ENCODE measurements at places on chromosomes 4 and X. TPM values are rescaled to one million over a fixed set of nuclear protein-coding genes. Genes with fewer than 3 reads are reported as not detected.

- no peaks in the 10 kb centered on the region for H3K36me3 ChIP-seq
- no peaks in the 10 kb centered on the region for H3K27me3 ChIP-seq
- H3K27ac ChIP-seq = no peak overlapping the region
- H3K4me1 ChIP-seq = no peaks in the 10 kb centered on the region
- H3K4me3 ChIP-seq = no peak overlapping the region
Measured at GRCh38 chr4:58191109-58191508, 1080.9 kb upstream of the IGFBP7 start.

- no peak overlapping the region for H3K4me3 ChIP-seq
- H3K27me3 ChIP-seq = peaks cover 2% of the 10 kb centered on the region
- H3K36me3 ChIP-seq = no peaks in the 10 kb centered on the region
- no peak for DNase-seq
Measured at GRCh38 chrX:53005327-53005726, 43.3 kb upstream of the GPR173 start.

GRCh38 chr4:83866834-83867621 is 331.1 kb downstream of the GPAT3 start:
- no peak overlapping the region for H3K27ac ChIP-seq
- peaks cover 4% of the 10 kb centered on the region for H3K27me3 ChIP-seq
- H3K36me3 ChIP-seq = no peaks in the 10 kb centered on the region
- H3K4me1 ChIP-seq = no peaks in the 10 kb centered on the region
- no peak overlapping the region for H3K4me3 ChIP-seq

DNA sequence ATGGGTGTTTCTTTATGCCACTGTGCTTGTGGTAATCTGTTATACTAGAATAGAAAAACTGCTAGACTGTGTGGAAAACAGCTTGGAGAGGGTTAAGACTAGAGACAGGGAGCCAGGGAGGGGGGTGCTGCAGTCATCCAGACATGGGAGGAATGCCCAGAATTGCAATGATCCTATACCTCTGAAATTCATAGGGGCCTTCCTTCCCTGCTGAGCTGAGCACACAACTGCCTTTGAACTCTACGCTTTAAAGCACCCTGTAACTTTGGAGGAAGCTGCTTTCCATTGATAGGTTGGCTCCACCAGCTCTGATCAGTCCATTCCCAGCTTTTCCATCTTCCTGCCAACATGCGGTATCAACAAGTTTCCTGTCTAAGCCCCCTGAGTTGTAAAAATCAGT is 155.9 kb upstream of the RASGEF1B start:
- DNase-seq = no peak
- no peak overlapping the region for H3K4me3 ChIP-seq
- H3K27me3 ChIP-seq = no peaks in the 10 kb centered on the region
- H3K36me3 ChIP-seq = no peaks in the 10 kb centered on the region

The NCAPG gene
- total RNA-seq = 82.8 TPM

Data from activated CD4-positive, alpha-beta T cell treated with anti-CD3 and anti-CD28 coated beads for 36 hours (primary cell).